ENCODE measurements at places on chromosomes 7 and 10.

GRCh38 chr7:84845971-84846370 is 340.9 kb downstream of the SEMA3D start:
- DNase-seq = no peak

- DNase-seq = no peak
These were observed 41.9 kb upstream of the PDCD4 start for GRCh38 chr10:110829721-110830410.

DNA sequence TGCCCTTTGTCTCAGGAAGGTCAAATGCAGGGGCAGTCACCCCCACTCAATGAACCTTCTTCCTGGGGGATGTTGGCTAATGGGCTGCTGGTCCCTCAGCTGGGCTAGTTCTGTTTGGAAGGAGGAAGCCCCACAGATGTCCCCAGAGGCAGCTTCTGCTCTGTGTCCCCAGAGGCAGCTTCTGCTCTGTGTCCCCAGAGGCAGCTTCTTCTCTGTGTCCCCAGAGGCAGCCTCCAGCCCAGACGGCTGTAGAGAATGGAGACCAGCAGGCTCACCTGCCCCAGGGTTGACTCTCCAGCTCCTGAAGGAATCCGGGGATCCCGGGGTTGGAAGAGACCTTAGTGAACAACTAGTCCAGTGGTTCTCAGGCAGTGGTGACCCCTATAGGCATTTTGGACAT is 62.5 kb upstream of the LEP start:
- no peak for DNase-seq

GRCh38 chr10:24153537-24153936 is 55.4 kb upstream of the KIAA1217 start:
- no peak for DNase-seq

- DNase-seq = no peak
These were observed 25.2 kb downstream of the SMNDC1 start for GRCh38 chr10:110279407-110279986.

DNA sequence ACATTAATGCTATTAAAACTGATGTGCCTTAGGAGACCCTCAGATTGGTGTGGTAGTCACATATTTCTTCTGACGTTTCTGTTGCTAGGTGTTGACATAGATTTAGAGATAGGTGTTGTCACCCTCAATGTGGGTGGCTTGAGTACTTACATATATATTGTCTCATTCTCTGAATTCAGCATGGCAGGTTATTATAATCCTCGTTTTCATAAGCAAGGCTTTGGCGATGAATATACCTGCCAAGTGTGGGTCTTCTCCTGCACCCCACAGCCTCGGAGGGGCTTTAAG is 7.0 kb downstream of the FBH1 start:
- no peak for DNase-seq

DNA sequence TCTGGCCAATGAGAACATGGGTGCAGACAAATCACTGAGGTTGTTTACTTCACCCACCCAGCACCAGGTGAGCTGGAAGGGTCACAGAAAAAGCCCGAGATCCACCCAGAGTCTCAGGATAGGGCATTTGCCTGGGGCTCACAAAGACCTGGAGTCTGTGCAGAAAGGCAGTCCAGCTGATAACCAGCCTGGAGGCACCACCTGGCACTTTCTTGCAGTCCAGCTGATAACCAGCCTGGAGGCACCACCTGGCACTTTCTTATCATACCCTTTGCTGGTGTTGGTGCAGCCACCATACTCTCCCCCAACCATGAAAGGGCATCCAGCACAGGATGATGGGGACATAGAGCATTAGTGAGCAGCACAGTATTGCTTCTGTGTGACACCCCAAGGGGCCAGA is 104.1 kb downstream of the PPP1R3C start:
- no peak for DNase-seq

- DNase-seq = no peak
These were observed 74.6 kb upstream of the FRMD4A start for GRCh38 chr10:14405076-14406065.

DNA sequence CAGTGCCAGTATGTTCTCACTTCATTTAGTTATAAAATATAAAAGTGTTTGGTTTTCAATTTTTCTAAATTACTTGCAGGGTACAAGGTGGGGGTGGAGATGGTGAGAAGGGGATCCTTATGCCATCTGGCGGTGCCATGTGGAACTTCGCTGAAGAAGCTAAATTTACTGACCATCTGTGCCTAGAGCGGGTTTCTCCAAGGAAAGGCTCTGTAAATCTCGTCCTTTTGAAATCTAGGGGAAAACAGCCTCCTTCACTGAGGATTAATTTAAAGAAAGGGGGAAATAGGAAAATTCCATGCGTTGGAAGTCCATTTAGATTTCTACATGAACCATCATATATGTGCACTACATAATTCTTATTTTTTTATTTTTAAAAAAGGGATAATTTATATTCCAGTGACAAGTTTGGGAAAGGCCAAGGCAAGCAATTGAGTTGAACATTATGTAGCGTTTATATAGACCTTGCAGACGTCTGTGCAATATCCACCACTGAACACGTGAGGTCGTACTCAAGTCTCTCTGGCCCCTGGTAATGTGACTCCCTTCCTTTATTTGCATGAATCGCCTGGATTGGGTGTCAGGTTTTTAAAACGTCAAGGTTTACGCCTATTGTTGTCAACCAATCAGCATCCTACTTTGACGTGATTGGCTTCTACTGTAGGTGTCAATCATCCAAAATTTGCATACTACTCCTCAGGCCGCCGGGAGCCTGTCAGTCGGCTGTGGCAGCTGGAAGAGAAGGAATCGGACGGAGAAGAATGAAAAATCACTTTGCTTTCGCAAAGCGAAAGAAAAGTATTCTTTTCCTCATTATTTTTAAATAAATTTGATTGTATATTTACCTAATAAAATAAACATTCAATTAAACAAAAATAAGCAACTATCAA is 297.1 kb upstream of the NFE2L3 start:
- DNase-seq = no peak

DNA sequence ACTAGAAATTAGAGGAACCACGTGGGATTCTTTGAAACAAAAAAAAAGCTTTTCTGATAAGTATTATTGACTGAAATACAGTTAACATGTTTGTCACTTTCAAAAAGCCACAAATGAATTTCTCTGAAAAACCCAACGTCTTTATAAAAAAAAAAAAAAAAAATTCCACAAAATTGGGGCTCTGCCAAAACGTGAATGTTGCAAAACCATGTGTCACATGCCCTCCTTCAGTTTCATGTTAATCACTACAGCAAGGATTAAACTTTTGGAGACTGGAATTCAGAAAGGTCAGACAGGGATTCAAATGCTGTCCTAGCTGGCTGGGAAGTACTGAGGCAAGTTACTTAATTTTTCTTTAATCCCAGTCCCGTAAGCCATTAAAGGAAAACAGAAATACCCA is 278.0 kb upstream of the KLF14 start:
- DNase-seq = no peak

- no peak for DNase-seq
These were observed 72.6 kb downstream of the AP3M1 start for GRCh38 chr10:74078037-74078436.

DNA sequence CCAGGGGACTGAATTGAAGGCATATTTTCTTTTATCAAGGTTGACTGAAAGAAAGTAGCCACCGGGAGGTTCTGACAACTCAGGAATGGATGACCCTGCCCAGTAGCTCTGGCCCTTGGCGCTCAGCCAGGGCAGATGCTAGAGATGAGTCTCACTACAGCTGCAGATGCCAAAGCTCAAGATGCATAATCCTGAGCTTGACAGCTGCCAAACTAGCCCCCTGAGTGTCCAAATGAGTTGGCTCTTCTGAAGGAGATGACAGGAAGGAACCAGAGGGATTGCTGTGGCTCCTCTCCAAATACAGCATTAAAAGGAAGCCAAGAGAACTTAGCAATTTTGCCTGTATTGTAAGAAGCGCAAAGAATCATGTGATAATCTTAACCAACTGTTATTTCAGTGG is 78.4 kb downstream of the NXPH1 start:
- no peak for DNase-seq

DNA sequence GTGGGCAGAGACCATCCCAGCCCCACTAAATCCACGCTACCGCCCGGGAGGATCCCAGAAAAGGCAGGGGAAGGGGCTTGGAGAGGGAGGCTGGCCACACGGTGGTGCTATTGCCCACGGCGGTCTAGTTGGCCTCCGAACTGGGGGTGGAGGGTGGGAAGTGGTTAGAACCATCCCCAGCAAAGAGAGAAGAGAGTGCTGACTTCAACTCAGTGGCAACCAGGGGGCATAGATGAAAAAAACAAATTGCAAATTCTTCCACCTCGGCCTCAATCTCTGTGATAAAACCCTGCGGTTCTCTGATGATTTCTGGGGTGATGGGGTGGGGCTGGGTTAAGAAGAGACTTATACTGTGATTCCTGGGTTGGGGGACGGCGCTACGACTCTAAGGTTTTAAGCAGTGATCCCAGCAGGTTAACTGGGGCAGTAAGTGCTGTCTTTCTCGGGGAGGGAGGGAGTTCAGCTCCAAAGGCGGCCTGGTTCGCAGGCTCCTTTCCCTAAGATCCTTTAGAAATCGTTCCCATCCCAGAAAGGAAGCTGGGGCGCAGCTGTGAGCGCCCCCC is 154.5 kb upstream of the LYZL2 start:
- DNase-seq = peak; percentile 70

DNA sequence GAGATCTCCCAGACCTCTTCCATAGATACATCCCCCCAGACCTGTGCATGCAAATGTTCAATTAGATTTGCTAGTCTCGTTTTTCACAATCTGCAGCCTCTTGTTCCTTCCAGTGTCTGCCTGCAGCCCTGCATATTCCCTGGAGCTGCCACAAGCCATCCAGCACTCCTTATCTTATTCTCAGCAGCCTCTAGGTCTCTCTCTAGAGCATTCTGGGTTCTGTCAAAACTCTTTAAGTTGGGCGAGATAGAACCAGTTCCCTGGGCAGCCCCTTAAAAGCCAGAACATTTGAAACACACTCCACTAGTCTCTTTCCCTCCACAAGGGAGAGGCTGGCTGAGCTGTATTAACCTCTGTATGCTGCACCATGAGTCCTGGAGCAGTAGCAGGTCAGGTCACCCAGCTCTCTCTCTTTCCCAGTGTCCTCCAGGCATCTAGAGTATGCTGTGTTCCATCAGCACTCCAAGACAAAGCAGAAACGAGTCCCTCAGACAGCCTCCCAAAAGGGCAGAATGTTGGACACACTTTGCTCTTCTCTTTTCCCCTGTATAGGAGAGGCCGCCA is 20.6 kb upstream of the MCM10 start:
- no peak for DNase-seq

DNA sequence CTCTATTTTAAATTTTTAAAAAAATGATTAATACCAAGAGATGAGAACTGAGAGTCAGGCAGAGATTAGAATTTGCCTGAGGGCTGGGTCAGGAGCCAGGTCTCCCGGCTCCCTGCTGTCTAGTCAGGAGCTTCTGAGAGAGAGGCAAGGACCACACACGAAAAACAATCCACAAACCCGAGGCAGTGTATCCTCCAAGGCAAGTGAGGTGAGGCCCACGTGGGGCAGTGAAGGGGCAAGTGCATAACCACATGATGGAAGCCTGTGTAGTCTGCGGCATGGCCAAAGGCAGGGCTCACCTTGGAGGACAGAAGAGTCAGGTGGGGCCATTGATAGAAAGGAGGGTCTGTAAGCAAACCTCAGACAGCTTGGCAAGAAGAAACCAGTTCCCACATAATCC is 541.2 kb upstream of the FOXK1 start:
- DNase-seq = no peak

- DNase-seq = no peak
These were observed 168.0 kb upstream of the RHEB start for GRCh38 chr7:151687523-151688235.

- DNase-seq = no peak
These were observed 293.9 kb downstream of the SNX13 start for GRCh38 chr7:17646253-17646956.

DNA sequence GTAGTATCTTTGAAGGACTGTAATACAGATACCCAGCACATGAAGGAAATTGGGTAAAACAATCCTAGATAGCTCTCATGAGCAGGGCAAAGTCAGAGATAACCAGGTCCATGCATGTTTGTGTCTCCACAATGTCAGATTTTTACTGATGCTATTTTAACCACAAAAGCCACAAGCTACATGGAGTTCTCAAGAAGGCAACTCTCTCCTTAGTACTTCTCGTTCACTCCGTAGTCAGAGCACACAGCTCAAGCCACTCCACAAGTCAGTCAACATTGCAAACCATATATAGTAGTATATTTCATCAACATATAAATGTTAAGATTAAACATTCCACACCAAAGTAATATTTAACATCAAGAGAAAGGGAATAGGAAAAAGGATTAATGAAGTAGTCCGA is 98.0 kb upstream of the PIK3CG start:
- no peak for DNase-seq

DNA sequence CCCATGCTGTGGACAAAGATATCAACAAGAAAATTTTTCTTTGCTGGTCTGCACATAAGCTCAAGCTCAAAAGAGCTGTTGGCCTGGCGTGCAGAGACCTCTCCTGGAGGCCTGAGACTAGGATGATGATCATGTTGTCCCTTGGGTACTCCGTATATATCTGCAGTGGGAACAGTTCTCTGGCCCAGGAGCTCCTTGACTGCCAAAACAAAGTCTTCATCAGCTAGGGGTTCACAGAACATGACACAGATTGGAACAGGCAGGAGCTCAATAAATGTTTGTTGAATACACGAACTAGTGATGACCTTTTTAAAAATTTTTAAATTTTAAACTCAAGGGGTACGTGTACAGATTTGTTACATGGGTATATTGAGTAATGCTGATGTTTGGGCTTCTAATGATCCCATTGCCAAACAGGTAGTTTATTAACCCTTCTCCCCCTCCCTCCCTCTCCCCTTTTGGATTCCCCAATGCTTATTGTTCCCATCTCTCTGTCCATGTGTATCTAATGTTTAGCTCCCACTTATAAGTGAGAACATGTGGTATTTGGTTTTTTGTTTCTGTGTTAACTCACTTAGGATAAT is 49.1 kb downstream of the ZNF783 start:
- DNase-seq = no peak

DNA sequence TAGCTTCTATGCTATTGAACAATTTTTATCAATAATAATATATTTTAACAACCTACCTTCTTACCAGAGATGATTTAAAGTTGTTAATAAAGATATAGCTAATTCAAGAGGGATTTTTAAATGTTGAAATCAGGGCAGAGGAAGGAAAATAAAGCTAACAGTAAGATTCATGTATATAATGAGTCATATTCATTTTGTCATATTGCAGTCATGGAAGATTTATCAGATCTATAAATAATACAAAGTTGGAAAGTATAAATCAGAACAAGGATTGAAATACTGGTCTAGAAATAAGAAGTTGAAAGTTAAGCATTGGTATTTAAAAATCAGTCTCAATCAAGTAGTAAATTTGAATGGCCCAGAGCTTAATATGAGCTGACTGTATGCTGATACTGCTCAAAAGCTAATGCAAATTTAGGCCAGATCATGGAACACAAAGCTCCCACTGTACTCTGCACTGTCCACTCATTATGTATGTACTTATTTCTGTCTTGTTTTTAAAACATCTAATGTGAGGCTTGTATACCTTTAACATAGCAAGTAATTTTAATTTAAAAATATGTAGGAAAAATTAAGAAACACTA is 196.9 kb downstream of the ZEB1 start:
- no peak for DNase-seq

- no peak for DNase-seq
These were observed 95.4 kb downstream of the TCF7L2 start for GRCh38 chr10:113045147-113046055.

Measured in activated T-helper 1 cell treated with anti-CD3 and anti-CD28 coated beads, Interleukin-2, amount 50 U/mL, for 16 hours (primary cell).